Stimulated activated CD4-positive, alpha-beta T cell treated with anti-CD3 and anti-CD28 coated beads, Interleukin-15, amount 100 ng/mL, for 24 hours (primary cell): ENCODE measurements at places on chromosomes 6 and 20.

DNA sequence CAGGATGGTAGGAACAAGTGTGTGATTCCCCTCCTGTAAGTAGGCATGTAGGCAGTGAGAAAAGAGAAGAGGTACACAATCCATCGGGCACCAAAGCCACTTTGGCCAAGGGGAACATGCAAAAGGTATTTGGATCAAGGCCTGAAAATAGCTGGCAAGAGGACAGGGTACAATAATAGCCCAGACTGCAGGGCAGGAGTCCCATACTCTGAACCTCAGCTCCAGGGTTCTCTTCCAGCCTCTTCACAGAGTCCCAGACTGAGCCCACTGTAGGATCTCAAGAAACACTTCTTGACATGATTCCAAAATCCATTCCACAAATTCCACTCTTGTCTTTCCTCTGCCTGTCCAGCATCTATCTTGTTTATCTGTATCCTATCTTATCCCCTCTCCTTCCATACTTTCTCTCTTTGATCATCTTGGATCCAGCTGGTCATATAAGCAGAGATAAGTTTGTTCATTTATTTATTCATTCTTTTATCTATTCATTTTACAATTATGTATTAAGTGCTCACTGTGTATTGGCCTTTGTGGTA is 19.7 kb downstream of the ACSS2 start:
- DNase-seq: no peak

DNA sequence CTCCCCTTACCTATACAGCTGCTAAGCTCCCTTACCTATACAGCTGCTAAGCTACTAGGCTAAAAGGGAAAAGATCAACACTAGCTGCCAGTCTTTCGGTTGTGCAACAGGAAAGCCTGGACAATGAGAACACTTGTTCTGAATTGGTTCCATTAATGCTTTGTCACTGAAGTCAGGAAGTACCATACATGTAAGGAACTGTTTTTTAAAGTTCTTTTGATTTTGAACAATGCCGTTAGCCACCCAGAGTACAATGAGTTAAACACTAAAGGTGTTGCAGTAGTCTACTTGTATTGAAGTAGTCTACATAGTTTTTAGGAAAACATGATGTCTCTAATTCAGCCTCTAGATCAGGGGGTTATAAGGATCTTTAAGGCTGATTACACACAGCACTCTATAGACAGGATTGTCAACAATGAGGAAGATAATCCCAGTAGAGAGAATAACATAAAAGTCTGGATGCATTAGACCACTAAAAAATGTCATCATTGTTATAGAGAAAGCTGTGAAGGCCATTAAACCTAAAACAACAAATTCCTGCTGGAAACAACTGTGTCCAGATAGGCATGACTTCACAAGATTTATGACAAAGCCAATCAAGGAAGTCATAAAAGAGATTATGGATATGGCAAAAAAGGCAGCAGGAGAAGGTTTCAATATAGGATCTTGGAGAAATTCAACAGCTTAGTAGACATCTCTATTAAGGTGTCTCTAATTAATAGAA is 306.3 kb downstream of the PHF3 start:
- DNase-seq: no peak

- no peak for DNase-seq
These were observed 20.2 kb upstream of the DLGAP4 start for GRCh38 chr20:36285746-36286447.

- no peak for DNase-seq
These were observed 20.9 kb upstream of the SMOC2 start for GRCh38 chr6:168420084-168420483.

DNA sequence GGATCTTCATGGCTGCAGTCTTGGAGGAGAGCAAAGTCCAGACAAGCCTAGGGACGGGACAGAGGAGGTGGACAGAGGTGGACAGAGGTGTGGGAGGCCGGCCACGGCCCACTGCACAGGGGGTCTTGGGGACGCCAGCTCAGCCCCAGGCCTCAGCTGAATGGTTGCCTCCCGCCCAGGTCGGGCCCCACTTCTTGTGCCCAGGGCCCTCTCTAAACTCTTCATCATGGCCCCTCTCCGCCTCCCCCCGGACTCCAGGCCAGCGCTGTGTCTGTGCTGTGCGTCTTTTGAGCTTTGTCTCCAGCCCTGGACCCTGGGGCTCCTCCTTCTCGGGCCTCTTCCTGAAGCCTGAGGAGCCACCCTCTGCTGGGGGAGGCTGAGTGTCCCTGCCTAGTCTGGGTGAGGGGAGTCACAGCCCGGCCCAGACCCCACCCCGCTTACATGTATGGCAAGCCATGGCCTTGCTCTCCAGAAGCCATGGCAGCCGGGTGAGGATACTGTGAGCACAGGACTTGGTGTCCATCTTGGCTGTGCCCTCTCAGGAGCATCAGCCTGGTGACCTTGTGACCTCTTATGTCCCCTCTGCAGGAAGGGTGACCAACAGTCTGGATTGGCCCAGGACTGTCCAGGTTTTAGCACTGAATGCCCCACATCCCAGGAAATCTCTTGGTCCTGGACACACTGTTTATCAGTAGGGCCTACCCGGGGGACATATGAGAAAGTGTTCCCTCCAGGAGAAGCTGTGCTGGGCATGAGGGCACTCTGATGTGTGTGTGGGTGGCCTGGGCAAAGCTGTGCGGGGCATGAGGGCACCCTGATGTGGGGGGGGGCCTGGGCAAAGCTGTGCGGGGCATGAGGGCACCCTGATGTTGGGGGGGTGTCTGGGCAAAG is 9.4 kb upstream of the NPBWR2 start:
- DNase-seq: no peak

DNA sequence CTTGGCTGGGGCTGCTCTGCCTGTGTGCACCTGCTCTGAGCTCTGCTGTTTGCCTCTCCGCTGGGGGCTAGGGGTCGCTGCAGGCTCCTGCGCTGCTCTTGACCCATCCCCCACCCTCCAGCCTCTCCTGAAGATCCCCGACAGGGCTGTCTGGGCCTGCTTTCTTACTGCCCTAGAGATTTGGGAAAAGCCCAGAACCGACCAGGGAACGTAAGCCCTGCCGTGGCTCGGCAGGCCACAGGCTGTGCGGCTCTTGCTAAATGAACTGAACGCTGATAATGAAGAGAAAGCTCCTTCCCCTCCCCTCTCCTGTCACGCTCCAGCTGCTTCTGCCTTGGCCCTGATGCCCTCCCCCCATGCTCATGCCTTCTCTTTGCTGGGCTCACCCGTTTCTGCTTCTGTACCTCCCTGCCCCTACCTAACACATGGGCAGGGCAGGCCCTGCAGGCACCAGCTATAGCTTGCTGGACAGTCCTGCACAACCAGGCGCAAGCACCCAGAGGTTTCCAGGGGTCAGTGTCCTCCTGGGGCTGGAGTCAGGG is 32.0 kb upstream of the PCMTD2 start:
- no peak for DNase-seq

DNA sequence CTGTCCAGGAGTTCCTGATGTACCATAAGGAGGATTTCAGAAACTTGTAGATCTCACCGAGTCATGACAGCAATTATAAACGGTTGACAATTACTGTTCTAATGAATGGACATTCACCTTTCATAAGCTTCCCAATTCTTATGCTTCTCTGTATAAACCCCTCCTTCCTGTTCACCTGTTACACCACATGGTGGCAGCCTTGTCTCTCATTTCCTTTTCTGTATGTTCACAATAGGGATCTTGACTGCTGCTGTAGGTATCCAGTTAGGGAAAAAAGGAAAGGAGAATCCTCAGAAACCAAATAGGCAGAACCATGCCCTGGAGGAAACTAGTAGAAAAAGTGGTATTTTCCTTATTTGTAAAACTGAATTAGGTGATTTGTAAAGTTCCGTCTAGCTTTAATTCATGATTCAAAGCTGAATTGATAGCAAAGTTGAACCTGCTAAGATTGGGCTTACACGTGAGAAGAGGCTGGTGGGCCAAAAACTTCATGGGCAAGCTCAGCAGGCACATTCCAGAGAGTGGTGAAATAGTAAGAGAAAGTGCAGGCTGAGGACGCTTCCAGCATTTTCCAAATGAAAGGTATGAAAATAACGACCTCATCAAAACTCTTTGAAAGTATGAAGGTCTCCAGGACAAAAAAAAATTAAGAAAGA is 29.0 kb upstream of the TBPL1 start:
- peak; percentile 61 for DNase-seq

- DNase-seq: no peak
These were observed 48.8 kb downstream of the SRC start for GRCh38 chr20:37394543-37395409.

DNA sequence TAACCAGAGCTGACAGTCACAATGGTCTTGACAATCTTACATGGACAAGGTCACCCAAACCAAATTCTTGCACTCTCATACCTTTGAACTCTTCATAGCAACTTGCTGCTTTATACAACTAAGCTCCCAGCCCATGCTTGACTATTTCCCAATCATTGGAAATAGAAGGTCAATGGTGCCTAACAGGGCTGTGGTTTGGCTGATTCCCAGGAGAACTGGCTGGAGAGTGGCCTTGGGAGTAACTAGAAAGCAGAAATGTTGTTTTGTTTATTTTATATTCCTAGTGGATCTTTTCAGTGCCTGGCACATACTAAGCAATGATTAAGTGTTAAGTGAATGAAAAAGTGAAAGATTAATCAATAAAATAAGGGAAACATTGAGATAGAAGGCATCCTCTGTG is 3.0 kb downstream of the SPINT4 start:
- no peak for DNase-seq

DNA sequence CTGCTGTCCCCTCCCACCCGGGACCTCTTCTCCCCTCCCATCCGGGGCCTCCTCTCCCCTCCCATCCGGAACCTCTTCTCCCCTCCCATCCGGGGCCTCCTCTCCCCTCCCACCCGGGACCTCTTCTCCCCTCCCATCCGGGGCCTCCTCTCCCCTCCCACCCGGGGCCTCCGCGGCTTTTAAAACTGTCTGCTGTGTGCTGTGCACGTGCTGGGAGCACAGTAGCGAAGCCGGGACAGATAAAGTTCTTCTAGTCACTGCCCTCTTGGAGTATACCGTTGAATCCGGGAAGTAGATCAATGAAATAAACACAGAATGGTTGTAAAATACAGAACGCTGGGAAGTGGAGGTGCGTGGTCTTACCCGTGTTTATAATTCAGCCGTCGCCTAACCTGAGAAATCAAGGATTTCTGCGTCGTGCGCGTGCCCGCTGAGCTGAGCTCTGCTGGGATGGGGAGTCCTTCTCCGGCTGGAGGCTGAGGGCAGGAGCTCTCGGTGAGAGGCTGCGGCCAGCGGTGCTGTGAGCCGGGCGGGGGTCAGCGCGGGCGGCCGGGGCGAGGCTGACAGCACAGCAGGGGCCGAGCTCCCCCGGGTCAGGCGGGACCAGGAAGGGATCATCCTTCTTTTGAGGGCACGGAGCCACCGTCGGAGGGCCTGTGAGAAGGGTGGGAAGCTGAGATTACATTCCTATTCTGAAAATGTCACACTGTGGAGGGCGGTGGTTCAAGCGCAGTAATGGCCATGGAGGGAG is 19.6 kb upstream of the KIF25 start:
- DNase-seq: no peak

DNA sequence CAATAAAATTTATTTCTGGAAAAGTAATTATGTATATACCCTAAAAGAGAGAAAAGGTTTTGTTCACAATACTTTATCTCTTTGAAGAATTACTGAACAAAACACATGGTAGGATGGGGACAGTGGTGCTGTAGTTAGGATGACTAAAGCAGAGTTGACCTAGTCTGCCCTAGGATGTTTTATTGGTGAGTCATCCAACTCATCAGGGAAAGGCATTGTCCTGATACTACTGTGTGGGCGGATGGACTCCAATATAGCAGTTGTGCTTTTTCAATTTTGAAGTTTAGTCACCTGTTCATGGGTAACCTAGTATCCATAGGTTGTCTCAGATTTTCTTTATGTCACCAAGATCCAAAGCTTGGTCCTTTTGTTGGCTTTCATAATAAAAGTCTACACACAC is 53.3 kb upstream of the EYS start:
- DNase-seq: no peak

DNA sequence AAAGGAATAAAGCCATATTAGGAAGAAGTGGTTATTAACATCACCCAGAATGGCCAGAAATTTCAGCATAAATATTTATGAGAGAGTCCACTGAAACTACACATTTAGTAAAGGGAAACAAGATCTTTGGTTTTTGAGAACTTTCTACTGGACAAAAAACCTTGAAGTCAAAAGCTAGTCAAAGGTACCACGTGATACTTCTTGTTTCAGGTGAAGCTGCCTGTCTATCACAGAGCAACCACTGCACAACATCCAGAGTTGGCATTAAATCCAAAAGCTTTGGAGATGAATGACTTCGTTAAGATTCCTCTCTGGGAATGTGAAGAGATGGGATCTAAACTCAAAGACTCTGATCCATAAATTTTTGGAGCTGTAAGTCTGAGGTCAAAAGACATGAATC is 137.0 kb downstream of the KCNQ5 start:
- DNase-seq: no peak

GRCh38 chr6:147566244-147566898 is 57.9 kb downstream of the SAMD5 start:
- DNase-seq: no peak

GRCh38 chr6:18042536-18043145 is 55.2 kb upstream of the KIF13A start:
- no peak for DNase-seq

DNA sequence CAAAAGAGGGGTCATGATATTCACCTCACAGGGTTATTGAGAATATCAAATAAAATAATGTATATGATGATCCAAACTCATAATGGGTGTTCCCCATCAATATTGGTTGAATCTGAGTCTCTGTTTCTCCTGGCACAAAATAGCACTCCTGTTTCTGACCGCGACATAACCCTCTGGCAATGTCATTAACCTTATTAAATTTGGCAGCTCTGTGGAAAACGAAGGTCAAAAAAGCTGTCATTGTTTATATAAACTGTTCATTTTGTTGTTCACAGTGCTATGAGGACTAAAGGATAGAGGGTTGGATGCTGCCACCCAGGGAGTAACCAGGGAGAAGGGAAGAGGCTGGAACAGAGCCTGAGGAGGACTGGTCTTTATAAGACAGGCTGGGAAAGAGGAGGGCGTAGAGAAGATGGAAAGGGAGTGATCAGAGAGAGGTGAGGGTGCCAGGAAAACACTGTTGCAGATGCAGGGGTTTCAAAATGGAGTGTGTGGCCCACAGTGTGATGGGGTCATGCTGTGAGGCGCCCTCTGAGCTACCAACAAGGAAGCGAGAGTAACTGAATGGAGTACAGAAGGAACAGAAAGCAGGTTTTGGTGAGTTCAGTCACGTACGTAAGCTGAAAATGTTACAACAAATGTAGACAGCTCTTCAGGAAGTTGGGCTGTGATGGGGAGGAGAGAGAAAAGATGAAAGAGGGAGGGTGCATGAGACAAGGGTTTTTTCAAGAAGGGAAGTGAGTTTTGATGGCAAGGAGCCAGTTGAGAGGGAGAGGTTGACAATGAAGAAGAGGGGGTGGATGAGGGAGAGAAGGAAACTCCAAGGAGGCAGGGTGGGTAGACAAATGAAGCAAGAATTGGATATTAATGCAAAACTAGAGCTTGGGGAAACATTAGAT is 251.6 kb upstream of the TAB2 start:
- peak; percentile 24 for DNase-seq

GRCh38 chr6:3455569-3456394 is 1.1 kb downstream of the SLC22A23 start:
- DNase-seq: peak; percentile 31

GRCh38 chr20:45405571-45406259 is 2.4 kb upstream of the DBNDD2 start:
- no peak for DNase-seq
